Stimulated activated CD8-positive, alpha-beta memory T cell treated with anti-CD3 and anti-CD28 coated beads, Interleukin-4, amount 100 ng/mL, for 48 hours (primary cell): ENCODE measurements at places on chromosomes 11 and 22.
A peak's percentile ranks its signal among the peaks of the same experiment; 100 is the strongest.

GRCh38 chr11:63240098-63240497 lies 3.3 kb downstream of the SLC22A25 start:
- no peak for DNase-seq

DNA sequence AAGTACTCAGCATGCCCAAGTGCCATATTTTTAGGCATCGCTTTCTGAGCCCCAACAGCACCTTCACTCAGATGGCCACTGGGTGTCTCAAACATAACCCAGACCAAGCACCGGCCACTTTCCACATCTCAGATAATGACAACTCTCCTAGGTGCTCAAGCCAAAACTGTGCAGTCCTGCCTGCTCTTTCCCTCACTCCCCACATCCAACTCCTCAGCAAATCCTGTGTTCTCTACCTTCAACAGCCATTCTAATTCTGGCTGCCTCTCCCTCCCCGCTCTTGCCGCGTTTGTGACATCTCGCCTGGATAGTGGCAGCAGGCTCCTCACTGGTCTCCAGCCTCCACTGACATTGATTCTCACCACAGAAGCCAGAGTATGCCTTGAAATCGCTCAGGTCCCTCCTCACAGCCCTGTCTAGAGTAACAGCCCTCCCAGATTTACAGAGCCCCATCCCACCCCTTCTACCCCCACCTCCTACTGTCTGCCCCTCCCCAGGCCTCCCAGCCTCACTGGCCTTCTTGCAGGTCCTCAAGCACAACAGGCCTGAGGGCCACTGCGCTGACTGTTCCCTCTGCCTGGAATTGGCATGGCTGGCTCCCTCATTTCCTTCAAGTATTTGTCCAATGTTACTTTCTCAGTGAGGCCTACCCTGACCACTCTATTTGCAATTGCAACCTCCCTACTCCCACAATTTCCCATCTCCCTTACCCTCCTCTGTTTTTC lies 1.3 kb upstream of the PHETA2 start:
- no peak for DNase-seq

- no peak for DNase-seq
Measured at GRCh38 chr11:121536126-121536525, 83.4 kb upstream of the SORL1-AS1 start.

DNA sequence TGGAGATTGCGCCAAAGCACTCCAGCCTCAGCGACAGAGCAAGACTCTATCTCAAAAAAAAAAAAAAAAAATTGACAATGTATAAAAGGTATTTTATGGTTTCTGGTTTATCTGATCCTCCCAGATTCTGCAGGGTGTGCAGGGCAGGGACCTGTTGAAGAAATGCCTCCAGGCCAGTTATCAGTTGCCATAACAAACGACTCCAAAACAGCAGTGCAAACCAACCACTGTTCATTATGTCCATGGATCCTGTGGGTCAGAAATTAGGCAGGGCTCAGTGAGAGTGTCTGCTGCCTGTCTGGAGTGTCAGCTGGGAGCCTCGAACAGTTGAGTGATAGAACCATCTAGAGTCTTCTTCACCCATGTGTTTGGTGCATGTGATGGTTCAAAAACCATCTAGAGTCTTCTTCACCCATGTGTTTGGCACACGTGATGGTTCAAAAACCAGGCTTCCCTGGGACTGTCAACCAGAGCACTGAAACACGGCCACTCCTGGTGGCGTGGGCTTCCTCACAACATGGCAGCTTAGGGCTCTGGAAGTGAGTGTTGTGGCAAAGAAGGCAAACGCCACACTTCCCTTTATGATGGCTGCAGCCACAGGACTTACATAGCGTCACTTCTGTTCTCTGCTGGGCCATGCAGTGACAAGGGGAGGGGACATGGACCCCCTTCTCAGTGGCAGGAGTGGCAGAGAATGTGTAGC lies 115.1 kb upstream of the CRYBB3 start:
- no peak for DNase-seq

GRCh38 chr11:31810779-31811647 lies at the start of gene PAX6:
TSS of gene PAX6 (minus strand) at chr11:31811322. CDS start at chr11:31806411, 4,911 bp downstream.
- no peak for DNase-seq

- DNase-seq: peak; percentile 50
Measured at GRCh38 chr22:41217553-41218157, 12.5 kb downstream of the L3MBTL2 start.

- no peak for DNase-seq
Measured at GRCh38 chr11:33000181-33000580, 15.5 kb upstream of the DEPDC7 start.

- DNase-seq: no peak
Measured at GRCh38 chr11:41146326-41146725, 313.1 kb downstream of the LRRC4C start.

DNA sequence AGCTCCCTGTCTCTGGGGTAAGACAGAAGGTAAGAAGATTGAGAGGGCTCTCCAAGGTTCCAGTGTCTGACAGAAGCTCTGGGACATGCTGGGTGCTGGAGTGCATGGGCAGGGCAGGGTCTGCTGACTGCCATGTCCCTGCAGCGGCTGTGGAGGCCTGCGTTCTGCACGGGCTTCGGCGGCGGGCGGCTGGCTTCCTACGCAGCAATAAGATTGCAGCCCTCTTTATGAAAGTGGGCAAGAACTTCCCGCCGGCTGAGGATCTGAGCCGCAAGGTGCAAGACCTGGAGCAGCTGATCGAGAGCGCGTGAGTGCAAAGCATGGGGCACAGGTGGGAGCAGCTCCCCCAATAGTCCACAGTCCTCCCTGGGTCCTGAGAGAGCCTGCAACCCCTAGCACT lies 41.5 kb downstream of the SGSM1 start:
- no peak for DNase-seq

GRCh38 chr22:39514373-39514973 lies 5.9 kb upstream of the ATF4 start:
- peak; percentile 76 for DNase-seq

DNA sequence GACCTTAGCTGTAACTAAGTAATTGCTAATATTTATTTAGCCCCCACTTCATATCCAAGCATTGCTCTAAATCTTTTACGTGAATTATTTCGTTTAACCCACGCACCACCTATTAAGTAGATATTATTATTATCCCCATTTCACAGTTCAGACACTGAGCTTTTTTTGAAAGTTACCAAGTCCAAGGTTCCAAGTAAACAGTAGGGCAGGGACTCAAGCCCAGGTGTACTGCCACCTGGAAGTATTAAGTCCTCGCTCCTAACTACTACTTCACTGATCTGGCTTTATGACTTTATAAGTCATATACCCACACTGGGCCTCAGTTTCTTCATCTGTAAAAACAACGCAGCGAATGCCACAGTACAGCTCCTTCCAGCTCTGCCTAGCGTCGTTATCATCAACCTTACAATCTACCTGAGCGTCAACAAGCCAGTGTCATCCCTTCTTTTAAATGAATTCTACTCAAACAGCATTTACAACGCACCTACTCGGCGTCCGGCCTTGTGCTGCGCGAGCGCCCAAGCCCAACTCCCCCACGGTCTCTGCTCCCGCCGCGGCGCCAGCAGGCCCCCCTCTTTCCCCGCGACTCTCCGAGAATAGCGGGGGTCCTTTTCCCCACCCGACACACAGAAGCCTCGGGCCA lies 624 bp downstream of the TMEM41B start:
- DNase-seq: peak; percentile 48

DNA sequence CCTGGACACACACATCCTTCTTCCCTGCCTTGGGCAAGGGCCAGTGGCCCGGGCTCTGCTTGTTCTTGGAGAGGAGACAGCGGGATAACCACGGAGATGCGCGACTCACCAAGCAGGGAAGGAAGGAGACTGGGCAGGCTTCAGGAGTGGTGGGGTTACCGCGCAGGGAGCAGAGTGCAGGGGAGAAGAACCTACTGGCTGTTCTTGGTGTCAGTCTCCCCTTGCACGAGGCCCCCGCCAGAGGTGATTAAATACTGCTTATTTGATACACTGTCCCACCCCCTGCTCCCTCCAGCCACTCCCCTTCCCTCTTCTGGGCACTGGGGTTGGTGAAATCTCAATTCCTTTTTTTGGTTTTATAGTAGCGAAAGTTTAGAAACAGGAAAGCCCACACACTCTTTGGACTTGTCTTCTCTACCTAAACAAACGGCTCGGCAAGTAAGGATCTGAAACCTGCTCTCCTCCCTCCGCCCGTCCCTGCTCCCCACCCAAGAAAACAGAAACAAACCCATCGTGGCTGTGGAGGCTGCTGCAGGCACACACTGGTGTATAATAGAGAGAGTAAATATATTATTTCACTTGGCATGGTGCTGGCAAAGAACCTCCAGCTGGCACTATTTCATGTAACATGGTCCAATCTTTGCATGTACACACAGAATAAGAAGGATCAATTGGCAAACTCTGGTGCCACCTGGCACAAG lies 10.8 kb downstream of the LARGE2 start:
- no peak for DNase-seq

GRCh38 chr22:45577746-45578523 lies 75.3 kb downstream of the FBLN1 start:
- DNase-seq: peak; percentile 91

DNA sequence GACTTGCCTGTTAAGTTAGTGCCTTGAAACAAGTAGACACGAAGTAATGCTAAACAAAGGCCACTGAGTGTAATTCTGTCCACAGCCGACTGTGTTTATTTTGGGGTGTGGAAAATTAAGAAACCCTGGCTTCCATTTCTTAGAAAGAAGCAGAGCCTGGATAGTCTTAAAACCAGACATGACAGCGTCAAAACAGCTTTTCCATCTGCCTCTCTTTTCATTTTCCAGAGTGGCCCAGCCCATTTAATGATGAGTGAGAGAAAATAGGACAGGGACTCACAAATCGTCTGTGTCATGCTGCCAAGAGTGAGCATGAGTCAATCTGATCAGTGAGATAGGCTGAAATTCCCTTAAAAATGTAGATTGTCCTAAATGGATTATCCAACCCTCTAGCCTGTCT lies 485.9 kb downstream of the JRKL start:
- no peak for DNase-seq

GRCh38 chr11:71995726-71996291 lies 2.9 kb upstream of the IL18BP start:
- DNase-seq: no peak

DNA sequence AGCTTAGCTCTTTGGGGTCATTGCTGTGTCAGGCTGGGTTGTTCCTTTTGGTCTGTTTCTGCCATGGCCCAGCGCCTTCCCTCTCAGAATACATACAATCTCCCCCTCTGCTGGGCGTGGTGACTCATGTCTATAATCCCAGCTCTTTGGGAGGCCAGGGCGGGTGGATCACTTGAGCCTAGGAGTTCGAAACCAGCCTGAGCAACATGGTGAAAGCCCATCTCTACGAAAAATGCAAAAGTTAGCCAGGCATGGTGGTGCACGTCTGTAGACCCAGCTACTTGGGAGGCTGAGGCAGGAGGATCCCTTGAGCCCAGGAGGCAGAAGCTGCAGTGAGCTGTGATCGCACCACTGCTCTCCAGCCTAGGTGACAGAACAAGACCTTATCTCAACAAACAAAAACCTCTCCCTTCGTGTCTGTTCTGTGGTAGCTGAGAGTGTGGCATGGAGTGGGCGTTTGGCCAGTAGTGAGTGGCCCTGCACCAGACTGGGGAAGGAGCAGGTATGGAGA lies 46.7 kb upstream of the RAB1B start:
- peak; percentile 34 for DNase-seq

DNA sequence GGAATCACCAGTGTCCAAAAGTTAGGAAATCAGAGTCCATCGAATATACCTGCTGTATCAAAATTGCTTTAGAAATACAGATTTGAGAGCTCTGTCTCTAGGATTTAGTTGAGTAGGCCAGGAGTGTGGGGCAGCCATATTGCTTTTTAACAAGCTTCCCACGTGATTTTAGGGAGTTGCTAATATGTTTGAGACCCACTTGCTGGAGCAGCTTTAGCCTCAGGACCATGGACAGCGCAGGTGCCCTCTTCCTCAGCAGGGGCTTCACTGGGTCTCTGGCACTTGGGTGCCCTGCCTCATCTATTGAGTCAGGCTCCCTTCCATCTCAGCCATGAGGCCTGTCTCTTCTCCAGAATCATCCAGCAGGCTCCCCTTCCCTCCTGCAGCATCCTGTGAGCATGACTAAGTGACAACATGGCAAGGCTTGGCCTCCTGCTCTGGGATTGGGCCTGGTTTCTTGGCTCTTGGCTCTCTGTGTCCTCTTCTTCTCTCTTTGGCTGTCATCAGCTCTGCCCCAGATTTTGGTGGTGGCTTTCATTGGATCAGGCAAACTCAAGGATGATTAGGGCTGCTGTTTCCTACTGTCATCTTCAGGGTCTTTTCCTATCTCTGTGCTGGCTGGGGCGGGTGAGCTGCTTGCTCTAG lies 70.0 kb downstream of the SGSM1 start:
- DNase-seq: peak; percentile 45

DNA sequence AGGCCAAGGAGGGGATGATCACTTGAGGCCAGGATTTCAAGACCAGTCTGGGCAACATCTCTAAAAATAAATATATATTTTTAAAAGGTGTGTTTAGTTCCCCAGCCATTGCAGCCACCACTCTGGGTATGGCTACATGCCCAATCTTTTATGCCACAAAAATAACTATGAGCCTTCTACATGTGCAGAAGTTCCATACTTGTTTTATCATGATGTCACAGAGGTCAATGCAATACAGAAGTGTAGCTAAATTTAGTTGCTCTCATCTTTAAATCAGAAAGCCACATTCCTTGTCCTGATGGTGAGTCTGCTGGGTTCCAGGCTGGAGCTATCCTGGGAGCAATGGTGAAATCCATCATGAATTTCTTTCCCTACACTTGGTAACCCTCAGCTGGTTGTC lies 436.3 kb downstream of the DYNC2H1 start:
- no peak for DNase-seq
